ENCODE measurements at places on chromosomes 4 and X.
A peak's percentile ranks its signal among the peaks of the same experiment; 100 is the strongest.

DNA sequence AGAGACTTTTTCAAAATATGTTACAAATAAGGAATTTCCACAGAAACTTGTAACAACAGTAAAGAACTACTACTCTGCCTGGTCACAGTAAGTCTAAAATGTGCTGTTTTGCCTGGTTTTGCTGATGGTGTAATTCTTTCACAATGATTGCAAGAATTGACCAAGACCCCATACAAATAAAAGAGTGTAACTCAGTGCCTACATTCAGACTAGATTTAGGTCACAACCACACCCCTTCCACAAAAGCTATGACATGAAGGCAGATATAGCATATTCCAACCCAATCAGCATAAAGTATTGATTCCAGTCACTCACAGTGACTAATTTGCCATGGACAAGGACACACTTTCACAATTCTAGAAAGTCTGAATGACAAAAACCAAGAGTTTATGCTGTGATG is 53.7 kb upstream of the TMPRSS11F start:
- DNase-seq = no peak

DNA sequence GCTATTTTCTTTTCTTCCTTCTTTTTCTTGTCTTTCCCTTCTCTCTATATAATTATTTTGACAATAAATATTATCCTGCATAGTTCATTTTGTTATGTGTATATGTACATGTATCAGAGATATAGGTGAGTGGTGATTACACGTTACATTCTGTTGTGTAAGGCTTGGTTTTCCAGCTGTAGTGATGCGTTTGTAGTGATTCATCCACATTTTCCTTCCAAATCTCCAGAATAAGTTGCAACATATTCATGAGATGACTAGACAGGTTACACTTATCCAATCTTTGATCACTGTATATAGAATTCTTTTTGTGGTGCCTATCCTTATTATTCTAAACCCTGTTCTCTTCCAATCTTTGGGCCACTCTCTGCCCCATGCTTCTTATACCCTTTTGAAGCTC is 540.2 kb downstream of the GBA3 start:
- DNase-seq = no peak

- DNase-seq = no peak
Measured at GRCh38 chrX:3462166-3462508, 115.7 kb upstream of the MXRA5 start.

DNA sequence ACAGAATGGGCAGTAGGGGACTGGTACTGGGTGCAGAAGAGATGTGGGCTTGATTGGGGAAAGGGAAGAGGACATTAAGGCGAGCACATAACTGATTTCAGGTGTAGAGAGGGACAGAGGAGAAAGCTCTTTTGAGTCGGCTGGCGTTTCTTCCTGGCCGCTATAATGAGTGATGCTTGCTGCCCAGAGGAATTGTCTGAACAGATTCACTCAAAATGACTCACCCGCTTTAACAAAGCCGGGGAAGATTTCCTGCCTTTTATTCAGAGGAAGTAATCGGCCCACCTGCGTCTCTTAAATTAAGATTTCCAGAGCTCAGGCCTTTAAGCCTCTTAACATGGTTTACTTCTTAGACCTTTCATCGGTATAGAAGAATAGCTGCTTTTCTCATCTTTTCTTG is 102.1 kb upstream of the AP1S2 start:
- DNase-seq = no peak

DNA sequence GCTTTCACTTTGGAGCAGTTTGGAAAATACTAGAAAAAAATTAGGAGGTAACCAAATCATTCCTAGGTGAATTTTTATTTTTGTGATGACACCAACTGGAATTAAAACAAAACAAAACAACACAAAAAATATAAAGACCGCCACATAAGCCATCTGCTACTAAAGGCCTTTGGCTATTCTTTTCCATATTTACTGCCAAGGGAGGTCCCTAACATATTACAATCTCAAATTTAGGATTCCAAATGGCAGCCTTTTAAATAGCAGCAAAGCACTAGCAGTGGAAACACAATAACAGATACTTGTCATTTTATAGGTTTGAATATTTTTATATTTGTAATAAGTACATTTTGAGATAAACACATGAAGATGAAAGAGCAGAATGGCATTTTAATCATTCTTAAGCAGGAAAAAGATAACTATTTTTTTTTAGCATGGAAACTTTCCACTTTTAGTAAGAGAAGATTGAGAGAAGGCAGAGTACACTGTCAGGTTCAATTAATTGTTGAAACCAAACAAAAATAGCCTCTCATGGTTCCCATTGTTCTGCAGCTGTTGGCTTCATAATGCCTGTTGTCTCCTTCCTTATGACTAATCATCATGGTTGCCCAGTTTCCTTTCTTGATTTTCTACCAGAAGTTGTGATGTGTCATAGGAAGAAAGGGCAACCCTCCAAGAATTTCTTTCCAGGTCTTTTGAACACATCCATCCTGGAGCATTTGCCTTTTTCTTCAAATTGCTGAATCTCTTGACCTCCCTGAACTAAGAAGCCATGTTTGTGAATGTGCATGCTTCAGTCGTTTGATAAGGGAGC is 219.0 kb upstream of the EMCN start:
- DNase-seq = no peak

- no peak for DNase-seq
Measured at GRCh38 chrX:27746516-27746915, 61.3 kb upstream of the MAGEB10 start.

- no peak for DNase-seq
Measured at GRCh38 chr4:17112292-17112659, 213.8 kb upstream of the LDB2 start.

DNA sequence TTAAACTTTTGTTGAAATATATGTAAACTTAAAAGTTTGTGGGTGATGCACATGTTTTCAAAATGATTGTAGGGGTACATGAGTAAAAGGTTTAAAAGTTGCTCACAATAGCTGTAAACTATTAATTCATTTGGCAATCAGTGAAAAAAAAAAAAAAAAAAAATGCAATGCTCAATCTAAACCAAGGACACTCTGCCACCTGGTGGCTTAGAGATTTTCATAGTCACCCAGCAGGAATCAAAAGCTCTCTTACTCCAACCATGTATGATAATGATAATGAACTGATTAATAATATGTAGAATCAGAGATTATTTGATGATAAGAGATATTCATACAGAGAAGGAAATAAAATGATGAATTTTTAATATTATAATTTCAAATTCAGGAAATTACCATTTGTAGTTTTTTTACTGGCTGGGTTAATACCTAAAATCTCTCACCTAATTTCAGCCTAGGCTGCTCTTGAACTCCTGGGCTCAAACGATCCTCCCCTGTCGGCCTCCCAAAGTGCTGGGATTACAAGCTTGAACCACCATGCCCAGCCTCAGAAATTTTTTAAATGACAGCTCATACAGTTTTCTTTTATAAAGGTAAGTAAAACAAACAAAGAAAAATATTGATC is 46.9 kb upstream of the SLC25A4 start:
- peak; percentile 2 for DNase-seq

- DNase-seq = no peak
Measured at GRCh38 chrX:130080791-130081367, 29.4 kb downstream of the ELF4 start.

DNA sequence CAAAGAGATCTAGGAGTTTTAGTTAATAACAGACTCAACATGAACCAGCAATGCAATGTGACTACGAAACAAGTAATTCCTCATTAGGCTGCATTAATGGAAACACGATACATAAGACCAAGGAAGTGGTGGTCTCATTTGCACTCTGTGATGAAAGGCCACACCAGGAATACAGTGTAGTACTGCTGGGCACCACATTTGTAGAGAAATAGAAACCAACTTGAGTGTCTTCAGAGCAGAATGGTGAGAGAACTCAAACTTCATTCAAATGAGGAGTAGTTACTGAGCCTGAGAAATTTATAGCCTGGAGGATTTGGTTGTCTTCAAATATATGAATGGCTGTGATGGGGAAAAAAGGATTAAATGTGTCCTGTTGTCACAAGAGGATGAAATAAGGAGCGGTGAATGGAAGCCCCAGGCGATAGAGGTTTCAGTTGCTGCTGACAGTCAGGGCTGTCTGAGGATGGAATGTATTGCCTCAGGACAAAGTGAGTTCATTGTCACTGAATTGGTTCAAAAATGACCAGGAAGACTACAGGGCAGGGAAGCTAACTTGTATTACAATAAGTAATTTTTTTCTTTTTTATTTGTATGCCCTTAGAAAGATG is 50.9 kb downstream of the NFKB1 start:
- no peak for DNase-seq

GRCh38 chrX:39310891-39311290 is 509.6 kb downstream of the MID1IP1 start:
- no peak for DNase-seq

GRCh38 chrX:149718757-149719156 is 6.9 kb downstream of the MAGEA11 start:
- no peak for DNase-seq

DNA sequence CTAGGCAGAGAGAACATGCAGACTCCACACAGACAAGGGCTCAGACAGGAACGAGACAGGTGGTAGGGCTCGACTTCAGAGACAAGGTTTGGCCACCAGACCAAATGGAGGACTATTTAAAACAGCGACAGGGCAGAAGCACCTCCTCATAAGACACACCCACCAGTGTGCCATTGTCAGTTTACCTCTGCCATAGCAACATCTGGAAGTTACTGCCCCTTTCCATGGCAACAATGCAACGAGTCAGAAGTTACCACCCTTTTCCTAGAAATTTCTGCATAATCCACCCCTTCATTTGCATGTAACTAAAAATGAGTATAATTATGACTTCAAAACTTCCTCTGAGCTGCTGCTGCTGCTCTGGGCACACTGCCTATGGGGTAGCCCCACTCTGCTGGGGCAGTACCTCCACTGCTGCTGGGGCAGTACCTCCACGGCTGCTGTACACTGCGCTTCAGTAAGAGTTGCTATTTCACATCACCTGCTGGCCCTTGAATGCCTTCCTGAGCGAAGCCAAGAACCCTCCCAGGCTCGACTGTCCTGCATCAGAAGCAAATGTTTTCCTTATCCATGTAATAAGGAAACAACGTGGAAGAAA is 2222.3 kb upstream of the AGA start:
- no peak for DNase-seq

DNA sequence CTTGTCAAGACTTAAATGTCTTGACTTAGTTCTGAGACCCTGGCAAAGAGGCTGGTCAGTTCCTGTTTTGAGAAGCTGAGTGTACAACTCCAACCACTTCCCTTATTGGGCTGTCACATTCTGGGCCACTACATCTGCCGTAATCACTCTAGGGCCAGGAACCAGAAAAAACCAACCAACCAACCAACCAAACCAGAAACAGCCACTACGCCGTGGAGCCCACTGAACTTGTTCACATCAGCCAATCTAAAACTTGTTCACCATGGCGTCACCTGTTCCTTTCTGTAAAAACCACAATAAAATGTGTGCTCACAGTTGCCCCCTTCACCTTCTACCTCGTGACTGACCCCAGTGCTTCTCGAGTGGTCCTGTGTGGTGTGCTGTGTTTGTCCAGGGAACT is 107.3 kb downstream of the JADE1 start:
- DNase-seq = no peak

GRCh38 chr4:160835789-160836188 is 1328.0 kb downstream of the FSTL5 start:
- DNase-seq = no peak

DNA sequence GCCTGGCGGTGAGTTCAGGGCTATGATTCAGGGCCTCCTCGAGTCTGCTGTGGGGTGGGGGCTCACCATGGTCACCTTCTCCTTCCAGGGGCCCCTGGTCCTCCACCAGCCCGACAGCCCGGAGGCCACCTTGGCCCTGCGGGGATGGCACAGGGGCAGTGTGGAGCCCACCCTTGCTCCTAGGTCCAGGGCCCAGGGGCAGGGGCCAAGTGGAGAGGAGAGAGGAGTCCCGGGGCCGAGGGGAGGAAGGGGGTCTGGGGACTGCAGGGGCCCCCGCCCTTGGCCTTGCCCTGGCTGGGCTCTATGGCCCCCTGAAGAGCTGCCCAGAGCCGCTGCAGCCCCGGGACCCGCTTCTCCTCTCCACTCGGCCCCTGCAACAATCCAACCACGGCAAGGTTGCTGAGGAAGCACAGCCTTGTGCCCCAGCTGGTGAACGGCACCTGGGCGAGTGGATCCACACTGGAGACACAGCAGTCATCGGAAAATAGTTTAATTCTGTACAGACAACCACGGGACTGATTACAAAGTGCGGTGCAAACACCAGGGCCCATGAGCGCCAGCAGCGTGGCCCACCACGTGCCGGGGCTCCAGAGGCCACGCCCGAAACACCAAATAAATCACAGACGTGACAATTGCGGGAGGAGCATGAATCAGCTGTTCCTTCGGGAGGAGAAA is 23.0 kb upstream of the CPLX1 start:
- DNase-seq = no peak

- DNase-seq = no peak
Measured at GRCh38 chr4:124167602-124168001, 544.9 kb downstream of the ANKRD50 start.

- no peak for DNase-seq
Measured at GRCh38 chrX:71917621-71918343, 7.1 kb downstream of the NHSL2 start.

GRCh38 chr4:147103403-147103946 is 157.8 kb upstream of the TTC29 start:
- no peak for DNase-seq

DNA sequence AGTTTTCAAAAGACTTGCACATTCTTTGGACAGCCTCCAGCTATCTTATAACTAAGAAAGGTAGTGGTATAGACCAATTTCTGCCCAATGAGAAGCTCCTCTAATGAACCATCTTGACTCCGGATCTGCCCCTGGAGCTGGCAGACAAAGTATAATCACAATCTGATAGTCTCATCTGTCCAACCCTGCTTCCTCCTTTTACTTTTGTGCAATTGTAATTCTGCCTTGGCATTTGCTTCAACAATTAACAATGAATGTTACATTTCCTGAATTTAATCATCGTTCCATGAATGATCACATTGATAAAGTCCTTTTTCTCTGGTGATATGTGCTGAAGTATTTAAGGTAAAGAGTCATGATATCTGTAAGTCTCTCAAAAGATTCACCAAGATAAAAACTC is 27.8 kb downstream of the FRYL start:
- no peak for DNase-seq

GRCh38 chrX:97524340-97524739 is 640.6 kb downstream of the RPA4 start:
- DNase-seq = no peak

GRCh38 chr4:10530137-10530786 is 73.0 kb upstream of the ZNF518B start:
- DNase-seq = no peak

DNA sequence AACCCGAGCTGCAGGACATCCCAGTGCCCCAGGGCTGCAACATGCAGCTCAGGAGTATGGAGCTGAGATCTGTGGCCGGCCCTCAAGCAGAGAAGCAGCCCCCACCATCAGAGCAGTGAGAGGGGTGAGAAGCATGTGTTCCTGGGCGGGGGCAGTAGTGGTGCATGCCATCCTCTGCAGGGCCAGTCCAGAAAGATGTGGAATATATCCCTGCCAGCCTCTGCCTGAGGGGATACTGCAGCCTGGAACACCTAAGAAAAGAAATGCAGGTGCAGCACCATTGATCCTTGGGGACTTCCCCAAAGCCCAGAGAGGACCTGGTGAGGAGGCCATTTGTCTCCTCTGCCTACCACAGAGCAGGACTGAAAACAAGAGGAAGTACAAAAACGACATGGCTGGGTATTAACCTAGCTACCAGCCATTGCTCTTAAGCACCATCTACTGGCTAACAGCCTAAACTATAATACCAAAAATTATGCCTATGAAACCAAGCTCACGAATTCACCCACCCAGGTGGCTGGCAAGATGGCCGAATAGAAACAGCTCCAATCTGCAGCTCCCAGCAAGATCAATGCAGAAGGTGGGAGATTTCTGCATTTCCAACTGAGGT is 158.8 kb downstream of the ADGRA3 start:
- DNase-seq = no peak

- DNase-seq = no peak
Measured at GRCh38 chr4:18524667-18525066, 503.1 kb upstream of the LCORL start.

GRCh38 chr4:107862658-107863057 is 37.9 kb downstream of the SGMS2 start:
- DNase-seq = no peak
